ENCODE measurements at places on chromosomes 4 and X.

- no peak for DNase-seq
These were observed 45.9 kb upstream of the ZNF827 start for GRCh38 chr4:145984563-145984962.

DNA sequence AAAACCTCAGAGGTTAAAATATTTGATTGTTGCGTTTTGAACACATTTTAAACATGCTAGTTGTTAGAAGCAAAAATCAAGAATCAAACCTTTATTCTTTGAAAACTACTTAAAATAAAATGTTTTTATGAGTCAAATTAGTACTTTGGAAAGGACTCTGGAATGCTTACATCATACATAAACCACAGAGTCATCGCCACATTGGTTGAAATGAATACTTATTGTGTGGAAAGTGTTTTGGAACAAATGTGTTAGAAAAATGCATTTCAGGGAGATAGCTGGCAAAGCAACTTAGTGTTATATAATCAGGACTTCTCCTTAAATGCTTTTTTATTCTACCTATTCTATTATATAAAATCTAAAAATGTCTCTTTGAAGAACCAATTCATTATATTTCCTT is 49.4 kb upstream of the CAMK2D start:
- DNase-seq = no peak

GRCh38 chr4:140865253-140866217 is 109.3 kb upstream of the TBC1D9 start:
- DNase-seq = no peak

DNA sequence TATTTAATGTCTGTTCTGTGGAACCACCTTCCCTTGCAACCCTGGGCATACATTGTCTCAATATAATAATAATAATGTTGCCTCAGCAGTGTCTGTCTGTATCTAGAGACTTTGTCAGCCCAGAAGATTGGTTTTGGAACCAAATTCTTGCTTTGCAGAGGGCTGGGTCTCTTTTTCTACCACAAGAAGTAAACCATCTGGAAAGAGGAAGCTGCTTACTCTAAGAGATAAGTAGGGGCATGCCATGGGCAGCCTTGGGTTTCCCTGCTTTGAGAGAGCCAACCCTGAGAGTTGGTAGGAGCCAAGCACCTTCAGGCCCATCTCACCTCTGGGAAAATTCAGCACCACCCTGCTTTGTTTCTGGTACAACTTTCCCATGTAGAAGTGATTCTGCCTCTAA is 27.0 kb downstream of the TMEM31 start:
- DNase-seq = no peak

DNA sequence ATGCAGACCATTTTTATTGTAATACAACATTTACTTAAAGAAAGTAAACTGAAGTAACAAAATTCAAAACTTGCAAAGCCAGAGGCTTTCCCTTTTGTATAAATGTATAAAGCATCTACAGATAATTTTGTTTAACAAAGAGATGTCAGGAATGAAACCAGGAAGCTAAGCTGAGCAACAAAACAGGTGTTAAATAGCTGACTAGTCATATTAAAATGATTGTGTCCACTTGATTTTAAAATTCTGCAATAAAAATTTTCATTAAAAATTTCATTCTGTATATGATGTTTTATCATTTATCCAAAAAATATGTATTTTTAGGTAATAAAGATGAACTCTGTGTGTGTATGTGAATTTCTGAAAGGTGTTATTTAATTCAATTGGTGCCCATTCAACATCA is 72.0 kb upstream of the TRAM1L1 start:
- DNase-seq = no peak

All from stimulated activated CD4-positive, alpha-beta T cell treated with anti-CD3 and anti-CD28 coated beads, TNF-alpha, amount 100 ng/mL, for 4 hours (primary cell).